ENCODE measurements at places on chromosomes 3 and 15. TPM values are rescaled to one million over a fixed set of nuclear protein-coding genes. Genes with fewer than 3 reads are reported as not detected.

PAQR5 gene
- total RNA-seq, result 63.6 TPM

CYP1A2 gene
- total RNA-seq, result not detected

- no peak for DNase-seq
Observed at GRCh38 chr3:117306299-117306698, 596.7 kb downstream of the TUSC7 start.

DNA sequence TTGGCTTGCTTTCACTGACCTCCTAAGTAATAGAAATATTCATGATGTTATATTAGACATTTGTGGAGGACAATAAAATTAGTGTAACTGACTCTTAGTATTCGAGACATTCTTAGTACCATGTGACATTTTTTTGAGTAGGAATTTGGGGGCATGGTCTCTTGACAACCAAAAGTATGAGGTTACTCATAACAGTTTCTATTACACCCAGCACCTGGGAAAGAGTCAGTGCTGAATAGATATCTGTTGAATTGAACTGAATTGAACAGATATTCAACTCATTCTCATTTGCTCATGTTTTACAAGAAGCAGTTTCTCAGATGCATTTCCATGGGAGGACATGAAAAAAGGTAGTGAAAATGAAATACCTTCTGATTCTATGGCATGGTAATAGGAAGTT is 84.4 kb downstream of the CMSS1 start:
- no peak for DNase-seq

IL17RE gene
- 88.7 TPM for total RNA-seq

DNA sequence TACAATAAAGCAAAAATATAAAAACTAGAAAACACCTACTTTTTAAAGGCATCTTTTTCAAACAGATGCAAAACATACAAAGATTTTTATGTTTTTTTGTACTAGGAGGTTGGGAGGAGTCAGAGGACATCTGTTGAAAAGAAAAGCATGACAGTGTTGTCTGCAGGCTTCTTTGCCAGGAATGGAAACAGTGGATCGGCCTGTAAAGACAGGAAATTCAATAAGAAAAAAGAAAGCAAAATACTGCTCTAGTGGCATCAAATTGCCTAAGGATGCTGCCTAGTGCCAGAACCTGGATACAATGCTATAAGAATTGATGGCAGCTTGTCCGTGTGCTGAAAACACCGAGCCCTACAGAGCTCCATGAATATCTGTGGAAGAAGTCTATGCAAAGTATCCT is 69.9 kb downstream of the TBC1D5 start:
- DNase-seq, result no peak

GRCh38 chr15:35888815-35889214 is 342.9 kb upstream of the DPH6 start:
- DNase-seq, result no peak

DNA sequence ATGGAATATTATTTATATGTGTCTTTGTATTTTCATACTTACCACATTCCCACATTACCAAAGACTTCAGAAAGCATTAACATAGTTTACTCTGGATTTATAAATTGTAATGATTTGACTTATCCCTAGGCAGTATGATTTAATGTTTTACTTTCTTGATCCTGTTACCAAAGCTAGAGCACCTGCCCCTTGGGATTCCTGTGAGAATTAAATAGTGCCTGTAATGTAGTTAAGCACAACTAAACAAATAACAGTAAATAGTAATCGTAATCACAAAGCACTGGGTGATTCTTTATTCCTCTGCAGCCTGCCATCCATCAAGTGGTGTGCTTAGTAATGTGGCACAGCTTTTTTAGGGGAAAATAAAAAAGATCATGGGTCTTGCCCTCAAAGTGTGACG is 39.1 kb downstream of the ATP2C1 start:
- no peak for DNase-seq

DNA sequence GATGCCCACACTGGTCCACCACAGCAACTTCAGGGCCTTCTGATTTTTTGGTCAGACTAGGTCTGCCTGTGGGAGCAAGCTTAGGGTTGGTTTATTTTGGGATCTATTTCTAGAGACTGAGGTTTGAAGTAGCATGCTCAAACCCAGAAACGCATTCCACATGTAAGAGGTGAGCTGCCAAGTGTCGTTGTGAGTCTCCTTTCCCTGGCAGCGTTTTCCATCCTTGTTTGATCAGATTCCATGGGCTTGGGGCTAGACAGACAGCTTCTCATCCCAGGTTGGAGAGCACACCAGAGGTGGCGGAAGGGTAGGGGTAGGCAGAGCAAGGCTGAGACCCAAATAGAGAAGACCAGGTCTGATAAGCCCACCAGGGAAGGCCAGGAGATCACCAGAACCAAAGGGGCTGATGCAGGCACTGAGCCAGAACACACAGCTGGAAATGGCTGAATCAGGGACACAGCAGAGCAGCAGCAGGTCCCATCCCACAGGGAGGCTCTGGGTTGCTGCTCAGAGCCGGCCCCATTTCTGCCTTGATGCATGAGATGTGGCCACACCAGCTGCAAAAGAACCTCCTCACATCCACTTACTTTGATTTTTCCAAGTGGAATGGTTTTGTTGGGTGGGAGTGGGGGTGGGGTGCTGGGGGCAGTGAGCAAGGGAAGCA is 186.8 kb downstream of the THSD4 start:
- no peak for DNase-seq

- no peak for DNase-seq
Observed at GRCh38 chr3:89155811-89156210, 48.4 kb downstream of the EPHA3 start.

OR5K2 gene
- not detected for total RNA-seq

GRCh38 chr3:51974277-51974962 is 444 bp upstream of the ABHD14A start:
- DNase-seq, result peak; percentile 56

GRCh38 chr3:100992231-100993012 is 799 bp downstream of the ABI3BP start:
- peak; percentile 17 for DNase-seq

DNA sequence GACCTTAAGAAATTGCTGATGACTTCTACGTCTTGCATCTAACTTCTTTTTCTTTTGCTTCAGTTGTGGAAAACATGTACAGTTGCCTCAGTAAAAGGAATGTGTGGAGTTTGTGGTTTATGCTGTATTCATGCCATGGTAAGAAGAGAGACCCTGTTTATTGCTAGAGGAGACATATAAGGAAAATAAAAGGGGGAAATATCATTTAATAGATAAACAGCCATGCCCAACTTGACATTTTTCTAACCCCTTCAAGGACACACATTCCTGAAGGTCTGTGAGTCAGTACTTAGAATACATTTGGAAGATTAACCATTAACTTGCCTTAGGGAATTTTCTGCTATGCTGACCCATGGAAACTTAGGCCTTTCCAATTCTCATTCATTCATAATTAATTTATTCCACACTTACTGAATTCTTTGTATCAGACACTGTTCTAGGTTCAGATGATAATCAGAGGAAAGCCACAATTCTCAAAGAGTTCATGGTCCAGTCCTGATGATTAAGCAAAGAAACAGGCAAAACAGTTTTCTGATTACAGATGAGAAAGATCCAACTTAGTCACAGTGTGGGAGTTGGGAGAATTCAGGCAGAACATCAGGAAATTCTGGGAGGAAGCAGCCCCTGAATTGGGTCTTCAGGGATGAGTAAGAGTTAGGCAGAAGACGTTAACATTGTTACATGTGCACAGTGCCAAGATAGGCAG is 329.8 kb upstream of the RASGRP1 start:
- no peak for DNase-seq

DNA sequence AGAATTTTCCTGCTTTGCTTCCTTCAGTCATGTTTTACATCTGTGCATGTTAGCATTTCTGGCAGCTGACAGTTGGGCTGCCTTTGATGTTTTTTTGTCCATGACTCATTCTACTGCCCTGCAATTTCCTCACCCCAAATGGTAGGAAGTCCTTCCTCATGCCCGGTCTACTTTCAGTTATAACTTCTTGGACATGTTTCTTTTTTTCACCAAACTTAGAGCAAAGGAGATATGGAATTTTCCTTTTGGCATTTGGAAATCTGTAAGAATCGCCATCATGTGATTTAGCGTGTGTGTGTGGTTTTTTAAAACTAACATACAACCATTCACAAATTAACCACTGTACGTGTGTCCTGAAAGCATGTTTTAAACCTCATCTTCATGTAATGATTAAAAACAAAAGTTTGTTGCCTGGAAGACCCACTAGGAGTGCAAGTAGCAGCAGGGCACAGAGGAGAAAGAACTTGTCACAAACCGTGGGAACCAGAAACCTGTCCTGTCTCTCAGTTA is 430.7 kb upstream of the CFAP20DC start:
- no peak for DNase-seq

Measured in left colon (tissue), 2 donors.